ENCODE measurements at places on chromosomes 3 and 15. TPM values are rescaled to one million over a fixed set of nuclear protein-coding genes. Genes with fewer than 3 reads are reported as not detected.

The ZNF592 gene
- total RNA-seq = 29.0 TPM

The PLA1A gene
- total RNA-seq = 1.6 TPM

The GP5 gene
- 0.21 TPM for total RNA-seq

- no peak for DNase-seq
Observed at GRCh38 chr3:1469687-1470086, 376.9 kb downstream of the CNTN6 start.

DNA sequence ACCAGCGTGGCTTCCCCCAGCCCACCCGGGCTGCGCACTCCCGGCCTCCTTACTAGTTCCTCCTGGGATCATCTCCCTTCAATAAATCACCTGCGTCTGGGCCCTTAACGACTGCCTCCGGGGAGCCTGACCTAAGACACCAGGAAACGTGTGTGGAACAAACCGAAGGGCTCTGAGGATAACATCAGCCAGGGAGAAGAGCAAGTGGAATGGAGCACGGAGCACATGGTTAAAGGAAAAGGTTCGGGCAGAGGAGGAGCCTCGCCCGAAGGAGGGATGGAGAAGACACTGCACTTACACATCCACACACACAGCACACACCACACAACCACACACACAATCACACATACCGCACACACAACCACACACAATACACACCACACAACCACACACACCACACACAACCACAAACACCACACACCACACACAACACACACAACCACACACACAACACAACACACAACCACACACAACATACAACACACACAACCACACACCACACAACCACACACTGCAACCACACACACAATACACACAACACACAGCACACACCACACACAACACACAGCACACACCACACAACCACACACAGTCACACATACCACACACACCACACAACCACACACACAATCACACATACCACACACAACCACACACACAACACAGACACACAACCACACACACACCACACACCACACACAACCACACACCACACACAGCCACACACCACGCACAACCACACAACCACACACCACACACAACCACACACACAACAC lies 24.7 kb downstream of the CPN2 start:
- no peak for DNase-seq

DNA sequence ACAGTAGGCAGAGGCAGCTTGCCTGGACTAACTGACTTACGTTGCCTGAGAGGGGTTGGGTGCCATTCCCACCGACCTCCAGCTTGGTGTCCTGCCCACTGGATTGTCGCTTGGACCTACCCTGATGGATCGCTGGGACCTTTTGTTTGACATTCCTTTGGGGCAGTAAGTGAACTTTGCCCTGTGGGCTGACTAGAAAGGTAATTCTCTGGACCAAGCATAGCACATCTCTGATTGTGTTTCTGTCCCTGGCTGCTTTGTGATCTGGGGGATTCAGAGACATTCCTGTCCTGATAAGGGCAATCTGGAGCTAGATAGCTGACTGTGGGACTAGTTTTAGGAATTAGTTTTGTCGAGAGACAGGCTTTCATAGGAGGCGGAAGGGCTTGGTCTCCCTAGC lies 19.5 kb upstream of the IFT57 start:
- no peak for DNase-seq

DNA sequence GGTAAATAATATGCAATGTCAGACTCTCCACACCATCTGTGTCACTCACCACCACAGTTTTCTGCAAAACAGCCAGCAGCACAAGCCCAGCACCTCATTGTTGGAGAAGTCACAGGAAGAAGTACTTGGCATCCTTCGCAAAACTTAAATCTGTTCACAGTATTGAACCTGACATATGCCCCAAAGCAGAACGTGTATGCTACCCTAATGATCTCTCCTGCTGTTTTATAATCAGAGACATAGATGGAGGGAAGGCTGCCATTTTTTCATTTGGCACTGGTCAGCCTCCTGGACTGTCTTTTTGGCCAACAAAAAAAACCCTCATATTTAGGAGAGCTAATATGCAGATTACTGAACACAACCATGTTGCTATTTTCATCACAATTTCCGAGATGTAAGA lies 1272.9 kb downstream of the ROBO1 start:
- no peak for DNase-seq

DNA sequence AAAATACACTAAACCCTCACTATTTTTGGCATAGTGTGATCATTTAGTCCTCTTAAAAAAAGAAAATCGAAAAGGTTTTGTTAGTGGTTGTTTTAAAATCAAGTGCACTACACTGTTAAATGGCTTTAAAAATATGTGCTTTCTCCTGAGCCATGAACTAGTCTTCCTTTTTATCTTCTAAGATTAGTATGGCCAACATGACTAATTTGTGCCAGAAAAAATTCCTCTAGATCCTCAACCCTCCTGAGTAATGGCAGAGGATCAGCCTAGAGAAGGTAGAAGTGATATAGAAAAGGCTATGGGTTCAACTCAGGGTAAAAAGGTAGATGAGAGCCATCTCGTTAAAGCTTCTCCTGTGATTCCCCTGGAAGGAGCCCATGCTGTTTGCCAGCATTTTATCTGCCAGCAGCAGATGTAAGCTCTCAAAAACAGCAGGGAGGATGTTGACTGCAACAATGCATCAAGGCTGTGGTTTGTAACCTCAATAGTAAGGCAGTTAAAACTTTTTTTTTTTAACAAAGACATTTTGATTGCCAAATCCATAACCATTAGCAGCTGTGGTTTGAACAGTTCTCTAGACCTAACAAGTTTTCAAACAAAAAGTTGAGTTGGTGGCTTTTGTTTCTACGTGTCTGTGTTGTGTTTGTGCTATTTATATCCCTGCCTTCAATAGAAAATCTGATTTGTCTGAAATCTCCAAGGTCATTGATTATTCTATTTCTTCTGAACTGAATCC lies 30.2 kb upstream of the ZNF609 start:
- no peak for DNase-seq
